Ecto neural progenitor cell (in vitro differentiated cells): ENCODE measurements at places on chromosomes 1 and 21.

GRCh38 chr1:153396461-153396860 is 5.6 kb upstream of the S100A8 start:
- DNase-seq = peak; percentile 22

DNA sequence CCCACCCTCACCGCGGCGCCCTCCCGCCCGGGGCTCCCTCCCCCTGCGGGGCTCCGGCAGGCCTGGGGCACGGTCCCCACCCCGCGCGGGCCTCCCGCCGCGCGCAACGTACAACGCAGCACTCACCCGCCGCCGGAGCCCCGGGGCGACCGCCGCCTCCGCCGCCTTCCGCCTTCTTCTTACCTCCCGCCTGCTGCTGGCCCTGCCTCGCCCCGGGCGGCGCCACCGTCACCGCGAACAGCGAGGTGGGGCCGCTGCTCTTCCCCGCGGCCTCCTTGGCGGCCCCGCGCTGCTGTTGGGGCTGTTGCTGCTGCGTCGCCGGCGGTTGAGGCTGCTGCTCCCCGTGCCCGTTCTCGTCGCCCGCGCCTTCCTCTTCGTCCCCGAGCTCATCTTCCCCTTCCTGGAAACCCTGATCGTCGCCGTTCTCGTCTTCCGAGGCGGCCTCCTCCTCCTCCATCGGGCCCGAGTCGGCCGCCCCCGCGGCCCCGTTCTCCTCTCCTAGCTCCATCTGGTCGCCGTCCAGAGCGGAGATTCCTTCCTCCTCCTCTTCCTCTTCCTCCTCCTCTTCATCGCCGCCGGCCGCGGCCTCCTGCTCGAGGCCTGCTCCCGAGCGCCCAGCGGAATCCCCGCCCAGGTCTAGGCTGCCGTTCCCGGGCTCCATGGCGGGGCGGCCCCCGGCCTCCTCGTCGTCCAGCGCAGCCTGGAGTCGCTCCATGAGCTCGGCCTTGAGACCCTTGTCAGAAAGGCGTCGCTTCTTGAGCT is 671 bp downstream of the HNRNPU start:
- no peak for DNase-seq

DNA sequence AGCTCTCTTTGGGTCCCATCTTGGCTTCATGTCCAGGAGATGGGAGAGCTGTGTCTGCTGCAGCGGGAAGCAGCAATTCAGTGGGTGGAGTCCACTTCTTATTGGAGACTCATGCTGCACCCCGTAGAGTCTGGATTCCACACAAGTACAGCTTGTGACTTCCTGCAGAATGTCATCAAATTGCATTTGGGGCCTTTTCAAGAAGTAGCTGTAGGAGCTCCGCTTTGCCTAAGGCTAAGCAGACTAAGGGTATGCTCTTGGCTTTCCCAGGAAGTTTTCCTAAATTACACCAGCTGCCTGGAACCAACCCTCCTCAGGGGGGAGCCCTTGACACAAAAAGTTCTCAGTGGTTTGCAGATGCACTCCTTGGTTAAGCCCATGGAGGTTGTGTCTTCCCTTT is 5.7 kb upstream of the MOB3C start:
- no peak for DNase-seq

GRCh38 chr1:207181847-207182246 is 77.8 kb downstream of the C4BPA start:
- DNase-seq = no peak

DNA sequence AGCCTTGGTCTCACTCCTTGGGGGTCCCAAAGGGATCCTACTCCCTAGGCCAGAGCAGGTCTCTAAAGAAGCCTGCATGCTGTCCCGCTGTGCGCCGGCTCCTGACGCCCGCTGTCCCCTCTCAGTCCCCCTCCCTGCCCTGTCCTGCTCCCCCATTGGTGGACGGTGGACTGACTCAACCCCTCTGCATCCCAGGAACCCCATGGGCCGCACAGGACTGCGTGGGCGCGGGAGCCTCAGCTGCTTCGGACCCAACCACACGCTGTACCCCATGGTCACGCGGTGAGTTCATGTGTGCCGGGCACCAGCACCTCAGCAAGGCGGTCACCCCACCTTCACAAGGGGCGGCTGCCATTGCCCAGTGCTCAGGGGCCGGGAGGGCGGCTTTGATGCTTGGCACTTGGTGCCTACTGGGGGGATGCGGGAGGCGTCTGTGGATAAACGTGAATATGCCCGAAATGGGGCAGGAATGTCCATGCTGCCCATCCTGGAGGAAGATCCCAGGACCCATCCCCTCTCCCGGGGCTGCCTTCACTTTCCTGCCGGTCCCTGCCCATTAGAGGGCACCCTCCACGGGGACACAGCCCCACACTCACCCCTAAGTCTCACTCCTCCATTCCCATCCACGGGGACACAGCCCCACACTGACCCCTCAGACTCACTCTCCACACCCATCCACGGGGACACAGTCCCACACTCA is 20.2 kb upstream of the LRRC3 start:
- peak; percentile 36 for DNase-seq

DNA sequence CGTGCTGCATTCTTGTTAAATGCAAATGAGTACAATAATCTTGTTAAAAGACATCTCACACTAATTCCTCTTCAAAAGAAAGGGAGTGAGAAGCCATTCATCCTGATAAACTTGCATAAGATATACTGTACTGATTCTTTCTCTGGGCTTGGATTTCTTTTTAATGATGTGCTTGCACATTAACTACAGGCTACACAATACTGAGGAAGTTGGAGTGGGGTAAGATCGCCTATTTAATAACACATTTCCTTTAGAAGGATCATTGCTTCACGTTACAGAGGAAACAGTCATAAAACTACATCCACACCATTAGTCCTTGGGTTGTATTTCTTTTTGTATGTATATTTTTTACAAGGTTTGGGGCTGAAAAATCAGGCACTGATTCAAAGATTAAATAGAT is 36.6 kb downstream of the NRIP1 start:
- no peak for DNase-seq

DNA sequence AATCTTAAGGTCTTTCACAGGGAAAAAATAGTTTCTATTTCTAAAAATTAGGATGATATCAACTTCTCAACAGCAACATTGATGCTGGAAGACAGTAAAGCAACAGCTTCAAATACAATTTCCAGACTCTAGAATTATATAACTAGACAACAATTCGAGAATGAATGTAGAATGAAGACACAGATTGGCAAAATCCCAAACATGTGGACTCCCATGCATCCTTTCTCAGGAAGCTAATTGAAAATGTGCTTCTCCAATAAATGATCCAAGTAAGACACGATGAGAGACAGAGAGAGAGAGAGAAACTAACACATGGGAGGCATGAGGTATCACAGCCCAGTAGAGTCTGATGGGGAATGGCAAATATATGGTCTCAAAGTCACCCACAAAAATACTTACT is 21.5 kb upstream of the SIM2 start:
- DNase-seq = no peak

DNA sequence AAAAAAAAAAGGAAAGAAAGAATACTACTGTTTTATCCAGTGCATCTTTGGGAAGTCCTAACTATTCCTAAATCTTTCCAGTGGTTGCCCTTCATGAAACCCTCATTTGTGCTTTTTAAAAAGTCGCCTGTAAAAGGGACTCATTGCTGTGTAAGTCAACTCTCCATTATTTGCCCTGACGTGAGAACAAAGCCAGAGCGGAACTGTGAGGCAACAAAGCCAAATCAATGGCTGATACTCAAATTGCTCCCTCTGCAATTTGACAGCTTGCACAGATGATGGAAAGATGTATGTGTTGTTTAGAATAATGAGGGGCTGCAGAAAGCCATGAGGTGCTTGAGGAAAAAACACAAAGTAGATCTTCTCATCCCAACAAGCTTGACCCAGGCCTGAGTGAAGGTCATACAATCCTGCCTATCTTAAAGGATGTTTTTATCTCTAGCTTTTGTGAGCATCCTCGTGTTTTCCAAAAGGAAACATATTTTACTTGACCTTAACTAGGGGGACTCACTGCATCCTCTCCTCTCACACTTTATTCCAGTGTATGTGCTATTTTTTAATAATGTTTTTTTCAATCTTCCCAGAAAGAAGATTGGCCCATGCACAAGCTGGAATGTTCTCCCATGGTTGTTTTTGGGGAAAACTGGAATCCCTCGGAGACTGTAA is 33.4 kb downstream of the SMYD2 start:
- DNase-seq = no peak

DNA sequence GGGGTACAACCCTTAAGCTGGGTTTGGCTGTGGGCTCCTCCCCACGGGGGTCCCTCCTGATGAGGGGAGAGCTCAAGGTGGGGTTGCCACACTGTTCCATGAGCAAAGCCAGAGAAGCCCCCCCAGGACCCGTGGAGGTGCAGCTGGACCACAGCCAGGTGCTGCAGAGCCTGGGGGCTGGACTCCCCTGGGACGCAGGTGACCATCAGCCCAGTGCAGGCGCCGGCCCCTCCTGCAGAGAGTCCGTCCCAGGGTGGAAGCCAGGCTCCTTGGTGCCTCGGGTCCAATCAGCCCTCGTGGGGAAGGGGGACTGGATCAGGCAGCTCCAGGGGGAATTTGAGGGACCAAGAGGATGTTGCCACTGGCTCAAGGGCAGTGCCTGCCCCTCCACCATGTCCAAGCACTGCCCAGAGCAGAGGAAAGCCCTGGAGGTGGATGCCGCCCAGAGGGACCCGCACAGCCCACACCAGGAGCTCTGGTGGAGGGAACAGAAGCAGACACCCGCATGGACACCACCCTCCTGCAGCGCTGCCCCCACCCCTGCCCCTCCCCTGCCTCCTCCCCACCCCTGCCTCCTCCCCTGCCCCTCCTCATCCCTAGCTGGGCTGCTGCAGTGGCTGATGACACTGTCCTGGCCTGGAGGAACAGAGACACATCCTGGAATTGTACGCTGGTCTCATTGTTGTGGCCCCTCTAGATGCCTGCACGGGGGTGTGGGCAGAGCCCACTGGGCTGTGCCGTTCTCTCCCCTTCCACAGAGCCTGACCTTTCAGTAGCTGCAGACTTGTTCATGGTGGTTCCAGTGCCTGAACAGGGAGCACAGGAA is 30.8 kb upstream of the COL18A1 start:
- no peak for DNase-seq

- no peak for DNase-seq
These were observed 403.0 kb upstream of the USP24 start for GRCh38 chr1:55618199-55618598.

- DNase-seq = no peak
These were observed 93.3 kb downstream of the IGSF21 start for GRCh38 chr1:18200918-18201317.

DNA sequence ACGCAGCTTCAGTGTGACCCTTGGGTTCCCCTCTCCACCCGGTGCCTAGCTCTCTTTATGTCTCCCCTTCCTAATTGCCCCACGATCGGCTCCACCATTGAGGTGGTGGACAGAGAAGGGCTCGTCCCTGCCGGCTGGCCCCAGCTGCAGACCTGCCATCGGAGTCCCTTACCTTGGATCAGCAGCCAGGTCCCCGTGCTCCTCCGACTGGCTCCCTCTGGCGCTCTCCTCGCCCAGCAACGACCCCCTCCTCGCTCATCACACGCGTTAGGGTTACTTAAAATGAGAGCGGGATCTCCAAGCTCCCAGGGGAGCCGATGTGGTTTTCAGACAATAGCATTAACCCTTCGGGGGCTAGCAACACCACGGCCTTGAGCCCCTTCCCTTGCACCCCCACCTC is 8.1 kb upstream of the ETV3L start:
- DNase-seq = peak; percentile 41

GRCh38 chr1:67729872-67730271 is 44.9 kb downstream of the GADD45A start:
- DNase-seq = no peak

DNA sequence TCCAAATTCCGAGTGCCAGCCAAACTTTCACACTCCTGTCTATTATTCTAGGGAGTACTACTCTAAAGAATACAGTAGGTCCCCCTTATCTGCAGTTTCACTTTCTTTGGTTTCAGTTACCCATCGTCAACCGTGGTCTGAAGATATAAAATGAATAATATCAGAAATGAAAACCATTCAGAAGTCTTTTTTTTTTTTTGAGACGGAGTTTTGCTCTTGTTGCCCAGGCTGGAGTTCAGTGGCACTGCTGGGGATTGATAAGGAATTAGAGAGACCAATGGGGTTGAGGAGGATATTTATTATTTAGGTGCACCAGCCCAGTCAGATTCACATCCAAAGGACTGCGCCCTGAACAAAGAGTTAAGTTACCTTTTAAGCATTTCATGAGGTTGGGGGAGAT is 52.9 kb upstream of the SRSF10 start:
- no peak for DNase-seq

- DNase-seq = no peak
These were observed 85.8 kb downstream of the SYF2 start for GRCh38 chr1:25146451-25146855.

GRCh38 chr1:10295481-10296085 is 85.2 kb downstream of the KIF1B start:
- DNase-seq = no peak

GRCh38 chr1:158600735-158601134 is 4.3 kb upstream of the OR10Z1 start:
- DNase-seq = no peak

- DNase-seq = no peak
These were observed 251.2 kb upstream of the USP24 start for GRCh38 chr1:55466373-55466772.

DNA sequence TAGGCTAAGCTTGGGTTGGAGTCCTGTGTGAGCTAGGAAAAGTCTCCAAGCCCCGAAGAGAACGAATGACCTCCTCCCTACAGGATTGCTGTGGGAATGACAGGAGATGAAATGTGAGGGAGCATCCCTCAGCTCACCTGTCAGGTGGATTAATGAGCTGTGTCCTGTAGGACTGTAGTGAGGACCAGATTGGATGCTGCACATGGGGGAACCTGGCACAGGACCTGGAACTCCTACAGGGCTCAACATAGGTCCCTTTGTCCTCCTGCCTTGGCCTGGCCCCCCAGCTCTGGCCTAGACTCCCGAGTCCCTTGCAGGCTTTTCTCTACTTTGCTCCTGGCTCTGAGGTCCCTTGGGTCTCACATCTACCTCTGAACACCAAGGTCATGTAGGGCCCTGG is 155.7 kb downstream of the PTPRU start:
- DNase-seq = no peak
